Activated T-cell treated with anti-CD3 and anti-CD28 coated beads, Interleukin-2, amount 50 U/mL, for 4 hours (primary cell): ENCODE measurements at places on chromosomes 3 and 15.
A peak's percentile ranks its signal among the peaks of the same experiment; 100 is the strongest.

DNA sequence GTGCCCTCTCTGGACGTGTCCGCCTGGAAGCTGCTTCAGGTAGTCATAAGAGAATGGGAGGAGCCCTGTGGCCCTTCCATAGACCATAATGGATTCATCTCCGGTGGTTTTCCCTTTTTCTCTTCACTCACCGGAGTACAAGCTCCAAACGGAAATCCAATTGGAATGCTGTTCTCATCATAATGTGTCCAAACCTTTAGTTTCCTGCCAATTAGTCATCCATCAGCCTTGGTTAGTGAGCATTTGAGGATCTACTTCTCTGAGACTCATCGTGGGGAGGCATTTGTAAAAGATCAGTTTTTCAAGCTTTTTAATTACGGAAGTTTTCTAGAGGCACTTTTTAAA lies 34.9 kb downstream of the ABHD2 start:
- DNase-seq: no peak

DNA sequence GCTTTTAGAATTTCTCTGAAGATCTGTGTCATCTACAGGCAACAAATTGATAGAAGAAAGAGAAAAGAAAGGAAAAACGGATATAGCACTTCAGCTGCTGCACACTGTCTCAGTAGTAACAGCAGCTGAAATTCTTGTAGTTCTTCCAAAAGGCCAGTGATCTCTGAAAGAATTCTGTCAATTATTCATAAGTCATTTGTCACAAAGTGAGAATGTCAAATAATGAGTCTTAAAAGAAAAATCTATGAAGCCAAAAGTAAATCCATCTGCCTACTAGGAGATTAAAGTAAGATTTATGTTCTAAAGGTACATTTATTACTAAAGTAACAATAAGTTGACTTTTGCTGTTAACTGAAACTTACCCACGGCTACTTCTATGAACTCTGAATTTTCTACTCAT lies 24.6 kb downstream of the IFT80 start:
- DNase-seq: no peak

- no peak for DNase-seq
These were observed 80.2 kb downstream of the RPLP1 start for GRCh38 chr15:69532856-69533255.

- peak; percentile 41 for DNase-seq
These were observed 790 bp downstream of the RAB5A start for GRCh38 chr3:19947549-19948225.

GRCh38 chr15:95076678-95076990 lies 845.3 kb downstream of the MCTP2 start:
- DNase-seq: no peak

DNA sequence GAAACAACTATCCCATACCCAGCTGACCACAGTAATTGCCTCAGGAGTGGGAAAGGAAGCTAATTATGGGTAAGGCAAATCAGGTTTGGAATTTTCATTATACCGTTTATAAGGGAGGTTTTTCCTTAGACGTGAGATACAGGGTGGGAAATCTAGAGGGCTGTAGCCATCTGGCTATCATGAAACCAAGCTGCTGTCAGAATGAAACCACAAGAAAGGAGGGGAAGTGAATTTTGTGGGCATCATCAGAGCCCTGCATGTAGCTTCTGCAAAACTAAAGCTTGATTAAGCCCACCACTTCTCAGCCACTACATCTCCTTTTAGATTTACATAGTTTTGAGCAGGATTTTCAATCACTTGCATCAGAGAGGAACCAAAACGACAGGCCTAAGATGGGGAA lies 893.5 kb downstream of the TUSC7 start:
- no peak for DNase-seq

GRCh38 chr3:67719333-67719732 lies 64.9 kb upstream of the SUCLG2 start:
- DNase-seq: no peak
